ENCODE measurements at places on chromosomes 1 and 21. TPM values are rescaled to one million over a fixed set of nuclear protein-coding genes. Genes with fewer than 3 reads are reported as not detected.

Gene HPCA
- polyA plus RNA-seq: 0.34 TPM

Gene GCSAML
- 0.23 TPM for polyA plus RNA-seq

Gene RAB7B
- 4.2 TPM for polyA plus RNA-seq

Gene TRIM58
- polyA plus RNA-seq: 3.9 TPM

Gene KIAA1614
- polyA plus RNA-seq: 12.1 TPM

Gene NCAM2
- 3.9 TPM for polyA plus RNA-seq

Gene RNU1-2
- 1.7 TPM for polyA plus RNA-seq

Gene HCRTR1
- polyA plus RNA-seq: 0.14 TPM

GRCh38 chr21:41948901-41949300 is 4.9 kb downstream of the C2CD2 start:
- DNase-seq: no peak

DNA sequence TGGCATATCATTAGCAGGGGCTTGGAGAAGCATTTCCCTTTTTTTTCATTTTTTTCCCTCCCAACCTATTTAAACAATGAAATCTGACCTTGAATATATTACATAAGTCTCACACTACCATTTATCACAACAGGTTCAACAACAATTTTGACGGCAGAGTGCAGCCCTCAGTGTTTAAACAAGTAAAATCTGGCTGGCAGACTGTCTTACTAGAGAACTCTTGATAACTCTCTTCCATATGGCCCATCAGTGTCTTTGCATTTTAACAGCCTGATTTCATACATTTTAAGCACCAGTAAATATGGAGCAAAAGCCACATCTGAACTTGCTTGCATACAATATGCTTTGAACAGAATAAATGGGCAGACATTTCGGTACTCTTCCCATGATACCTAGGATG is 213.0 kb downstream of the KCTD3 start:
- DNase-seq: no peak

GRCh38 chr1:112778137-112778536 is 63.0 kb upstream of the PPM1J start:
- no peak for DNase-seq

DNA sequence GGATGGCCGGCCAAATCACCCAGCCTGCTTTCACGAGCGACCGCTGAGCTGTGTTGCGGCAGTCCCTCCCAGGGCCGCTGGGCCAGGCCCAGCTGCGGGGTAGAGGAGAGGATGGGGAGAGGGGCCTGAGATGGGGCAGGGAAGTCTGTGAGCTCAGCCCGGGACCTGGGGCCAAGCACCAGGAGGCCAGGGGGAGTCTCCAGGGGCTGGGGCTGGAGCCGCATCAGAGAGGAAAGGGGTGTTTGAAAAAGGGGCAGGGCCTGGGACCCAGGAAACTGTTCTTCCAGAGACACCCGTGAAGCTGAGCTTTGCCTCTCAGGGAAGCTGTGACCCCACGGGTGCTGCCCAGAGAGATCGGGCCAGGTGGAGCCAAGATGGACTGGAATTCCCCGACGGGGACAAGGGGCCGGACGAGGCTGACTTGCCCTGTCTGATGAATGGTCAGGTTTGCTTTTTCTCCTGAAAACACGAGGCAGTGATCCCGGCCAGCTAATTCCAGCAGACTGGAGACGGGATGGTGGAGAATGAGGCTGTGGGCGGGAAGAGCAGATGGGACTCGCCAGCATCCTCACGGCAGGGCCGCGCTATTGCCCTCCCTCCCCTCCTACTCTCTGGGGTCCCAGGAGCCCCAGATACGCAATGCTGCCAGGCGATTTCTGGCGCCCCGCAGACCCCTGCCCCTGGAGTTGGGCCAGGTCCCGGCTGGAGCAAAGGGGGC is 40.3 kb upstream of the COL18A1 start:
- no peak for DNase-seq

GRCh38 chr1:200006711-200007110 is 20.8 kb upstream of the NR5A2 start:
- DNase-seq: no peak

DNA sequence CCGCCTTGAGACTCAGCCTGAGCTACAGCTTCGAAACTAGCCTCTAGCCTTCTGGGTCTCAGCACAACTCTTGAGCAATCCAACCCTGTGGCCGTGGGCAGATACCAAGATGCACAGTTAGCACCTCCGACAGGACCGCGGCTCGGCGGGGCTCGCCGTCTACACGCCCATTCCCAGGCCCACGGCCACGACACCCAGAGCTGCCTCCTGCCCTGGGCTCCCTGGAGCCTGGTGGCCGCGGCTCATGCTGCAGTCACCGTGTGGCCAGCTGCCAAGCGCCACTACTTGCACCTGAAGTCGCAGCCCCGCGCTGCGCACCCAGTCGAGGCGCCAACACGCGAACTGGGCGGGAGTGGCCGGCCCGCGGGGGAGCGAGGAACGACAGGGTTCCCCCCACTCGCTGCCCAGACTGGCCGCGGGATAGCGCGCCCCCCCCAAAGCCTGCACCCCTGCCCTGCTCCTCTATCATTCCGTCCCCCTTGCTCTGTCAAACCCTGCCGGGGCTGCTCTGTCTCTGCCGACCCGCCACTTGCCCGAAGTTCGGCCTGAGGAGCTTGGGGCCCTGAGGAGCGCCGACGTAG is 729 bp upstream of the CDCA8 start:
- DNase-seq: peak; percentile 32

DNA sequence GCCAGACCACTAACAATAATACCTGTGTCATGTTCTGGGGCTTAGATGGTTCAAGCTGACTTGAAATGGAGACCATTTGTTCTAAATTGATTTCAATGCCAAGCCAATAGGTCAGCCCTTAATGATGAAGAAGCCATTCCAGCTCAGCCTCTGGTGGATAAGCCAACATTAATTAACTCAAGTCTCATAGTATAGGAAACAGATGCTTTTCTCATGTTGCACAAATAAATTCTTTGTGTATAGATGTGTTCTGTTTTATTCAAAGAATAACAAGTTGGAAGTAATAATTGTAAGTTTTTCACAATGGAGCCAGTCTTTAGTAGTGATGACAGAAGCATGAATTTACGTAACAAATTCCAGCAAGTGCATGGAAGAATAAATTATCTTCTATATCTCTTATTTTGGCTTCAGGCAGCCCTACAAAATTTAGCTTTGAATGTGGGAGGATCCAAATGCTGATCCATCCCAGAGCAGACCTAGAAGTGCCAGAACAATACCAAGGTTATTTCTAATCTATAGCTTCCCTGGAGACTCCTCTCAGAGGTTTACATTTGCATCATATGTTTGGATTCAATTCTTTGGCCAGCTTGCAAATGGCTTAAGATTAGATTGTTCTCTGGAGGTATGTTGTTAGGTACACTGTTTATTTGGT is 42.2 kb upstream of the C1orf105 start:
- no peak for DNase-seq

DNA sequence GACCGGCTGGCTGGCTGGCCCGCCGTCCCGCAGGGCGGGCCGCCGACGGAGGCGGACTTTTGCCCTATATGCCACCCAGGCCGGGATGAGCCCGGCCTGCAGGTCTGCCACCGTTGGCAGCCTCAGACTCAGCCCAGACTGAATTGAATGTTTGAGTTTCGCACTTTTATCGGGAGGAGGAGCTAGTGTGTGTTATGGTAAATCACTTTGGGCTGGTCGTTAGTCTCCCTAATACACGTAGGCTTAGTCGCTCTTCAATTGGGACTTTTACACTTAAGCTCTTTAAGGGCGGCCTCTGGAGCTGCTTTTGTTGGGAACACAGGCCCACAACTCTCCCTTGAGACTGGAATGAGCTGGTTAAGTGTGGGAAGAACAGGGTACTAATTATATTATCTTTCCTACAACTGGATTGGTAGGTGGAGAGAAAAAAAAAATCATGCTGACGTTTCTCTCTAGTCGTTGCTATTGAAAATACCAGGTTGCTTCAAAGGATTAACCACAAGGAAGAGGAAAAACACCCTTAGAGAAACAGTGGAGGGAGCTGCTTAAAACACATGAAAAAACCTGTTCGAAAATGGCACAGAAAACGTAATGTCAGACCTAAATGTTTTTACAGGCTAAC is 1.4 kb upstream of the IRF2BP2 start:
- DNase-seq: no peak

DNA sequence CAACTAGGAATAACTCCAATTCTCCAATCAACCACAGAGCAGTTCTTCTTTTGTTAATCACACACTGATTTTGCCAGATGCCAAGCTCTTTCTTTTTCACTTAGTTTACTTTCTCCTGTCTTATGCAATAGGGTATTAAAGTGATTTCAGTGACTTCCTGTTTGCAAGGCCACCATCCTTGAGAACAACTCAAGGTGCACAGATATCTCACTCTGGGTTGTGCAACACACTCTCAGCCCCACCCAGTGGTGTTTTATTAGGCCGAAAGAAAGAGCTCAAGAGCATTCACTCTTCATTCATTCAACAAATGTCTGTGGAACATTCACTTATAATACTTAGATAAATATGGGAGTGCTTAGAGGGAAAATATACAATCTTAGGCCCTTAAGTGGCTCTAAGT is 352.5 kb downstream of the ZNF326 start:
- peak; percentile 68 for DNase-seq

GRCh38 chr1:214364386-214364785 is 83.4 kb downstream of the SMYD2 start:
- no peak for DNase-seq

DNA sequence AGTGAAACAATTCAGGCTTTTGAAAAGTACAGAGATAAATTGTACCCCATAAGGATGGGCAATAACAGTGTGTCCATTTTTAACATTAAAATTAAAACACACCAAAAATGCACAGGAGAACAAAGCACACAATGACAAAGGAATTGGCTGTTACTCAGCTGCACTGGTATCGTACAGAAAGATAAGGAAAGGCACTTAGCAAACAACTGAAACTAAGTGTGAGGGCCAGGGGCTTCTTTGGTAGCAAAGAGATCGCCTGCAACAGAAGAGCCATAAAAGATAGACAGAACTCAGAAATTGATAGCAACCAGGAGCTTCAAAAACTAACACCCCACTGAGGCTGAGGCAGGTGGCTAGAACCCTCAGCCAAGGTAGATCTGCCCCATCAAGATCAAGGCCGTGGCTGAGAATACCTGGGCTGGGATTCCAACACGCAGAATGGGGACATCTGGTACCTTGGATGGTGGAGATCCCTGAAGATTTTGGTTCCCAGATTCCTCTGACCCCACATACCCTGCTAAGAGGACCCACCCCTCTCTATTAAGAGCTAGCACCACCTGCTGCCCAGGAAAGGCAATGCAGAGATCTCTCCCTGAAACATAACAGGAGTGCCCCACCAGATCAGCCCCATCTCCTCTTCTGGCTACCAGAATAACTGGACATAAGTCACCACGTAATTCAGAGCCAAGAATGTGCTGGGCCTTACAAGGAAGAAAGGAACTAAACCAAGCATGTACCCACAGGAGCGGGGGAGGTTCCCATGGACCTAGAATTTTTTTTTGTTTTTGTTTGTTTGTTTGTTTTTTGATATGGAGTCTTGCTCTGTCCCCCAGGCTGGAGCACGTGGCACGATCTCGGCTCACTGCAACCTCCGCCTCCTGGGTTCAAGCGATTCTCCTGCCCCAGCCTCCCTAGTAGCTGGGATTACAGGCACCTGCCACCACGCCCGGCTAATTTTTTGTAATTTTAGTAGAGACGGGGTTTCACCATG is 16.2 kb downstream of the PLEKHO1 start:
- DNase-seq: no peak

DNA sequence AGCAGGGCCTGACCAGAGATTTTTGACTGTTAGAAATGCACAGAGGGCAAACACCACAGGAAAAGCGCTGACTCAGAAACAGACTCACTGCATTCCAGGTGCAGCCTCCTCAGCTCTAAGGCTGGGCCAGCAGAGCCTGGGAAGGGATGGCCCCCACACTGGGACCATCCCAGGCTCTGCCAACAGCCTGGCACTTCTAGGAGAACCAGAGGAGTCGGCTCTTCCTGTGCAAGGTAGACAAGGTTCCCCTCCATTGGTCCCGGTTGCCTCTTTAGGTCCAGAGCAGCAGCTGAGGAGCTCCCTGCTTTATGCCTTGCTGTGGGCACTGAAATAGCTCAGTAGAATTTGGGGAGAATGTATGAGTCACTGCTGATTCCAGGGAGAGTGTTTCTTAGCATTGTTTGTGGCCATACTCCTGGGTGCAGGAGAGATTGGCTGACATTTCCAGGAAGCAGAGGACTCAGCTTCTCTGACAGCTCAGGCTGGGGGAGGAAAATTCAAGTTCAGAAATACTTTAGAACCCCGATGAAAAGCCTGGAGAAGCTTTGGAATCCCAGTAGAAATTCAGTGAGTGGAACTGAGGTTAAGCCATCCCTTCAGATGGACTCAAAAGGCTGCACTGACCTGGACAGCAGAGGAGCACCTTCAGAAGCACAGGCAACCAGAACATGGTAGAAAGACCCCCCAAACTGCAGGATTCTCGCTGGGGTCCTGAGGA is 19.7 kb downstream of the PRAMEF1 start:
- no peak for DNase-seq

All from left lung (tissue), 14 donors.